Tibial nerve (tissue), 4 donors: ENCODE measurements at places on chromosomes 11 and 22.

DNA sequence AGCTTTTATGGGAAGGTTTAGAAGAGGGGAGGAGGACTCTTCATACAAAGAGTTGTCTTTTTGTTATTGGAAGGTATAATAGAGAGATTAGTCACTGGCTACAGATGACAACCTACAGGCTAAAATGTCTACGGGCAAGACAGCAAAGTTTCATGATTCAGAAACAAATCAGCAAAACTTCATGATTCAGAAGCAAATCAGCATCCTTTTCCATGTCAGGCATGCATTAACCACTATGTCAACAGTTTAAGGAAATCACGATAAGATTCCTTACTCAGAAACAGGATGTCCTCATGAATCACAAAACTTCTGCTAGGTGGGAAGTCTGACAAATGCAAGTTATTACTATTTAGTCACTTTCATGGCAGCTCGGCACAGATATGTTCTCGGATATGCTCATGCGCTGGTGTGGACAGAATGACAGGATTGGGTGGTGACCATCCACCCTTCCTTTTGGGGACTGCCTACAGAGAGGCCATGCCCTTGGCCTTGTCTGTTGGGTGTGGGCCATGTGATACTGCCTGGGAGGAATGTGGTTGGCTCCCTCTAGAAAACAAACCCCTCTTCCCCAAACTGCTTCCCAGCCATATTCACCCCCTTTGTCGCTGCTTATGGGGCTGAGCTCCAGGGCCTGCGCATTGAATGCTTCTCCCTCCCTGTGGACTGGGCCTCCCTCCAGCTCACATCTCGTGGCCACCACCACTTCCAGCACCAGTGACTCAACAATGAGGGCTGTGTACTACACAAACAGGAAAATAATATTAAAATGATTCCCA, 10.1 kb downstream of the C11orf91 start:
- H3K27me3 ChIP-seq = no peaks in the 10 kb centered on the region
- no peaks in the 10 kb centered on the region for H3K36me3 ChIP-seq
- peak; percentile 57 for DNase-seq
- H3K27ac ChIP-seq = peak overlapping the region; percentile 79
- no peak overlapping the region for H3K4me3 ChIP-seq
- peaks cover 29% of the 10 kb centered on the region for H3K4me1 ChIP-seq

- DNase-seq = no peak
- H3K4me1 ChIP-seq = no peaks in the 10 kb centered on the region
- H3K27ac ChIP-seq = no peak overlapping the region
- peaks cover 7% of the 10 kb centered on the region for H3K27me3 ChIP-seq
Observed at GRCh38 chr11:1148752-1149180, 9.0 kb upstream of the MUC5AC start.

DNA sequence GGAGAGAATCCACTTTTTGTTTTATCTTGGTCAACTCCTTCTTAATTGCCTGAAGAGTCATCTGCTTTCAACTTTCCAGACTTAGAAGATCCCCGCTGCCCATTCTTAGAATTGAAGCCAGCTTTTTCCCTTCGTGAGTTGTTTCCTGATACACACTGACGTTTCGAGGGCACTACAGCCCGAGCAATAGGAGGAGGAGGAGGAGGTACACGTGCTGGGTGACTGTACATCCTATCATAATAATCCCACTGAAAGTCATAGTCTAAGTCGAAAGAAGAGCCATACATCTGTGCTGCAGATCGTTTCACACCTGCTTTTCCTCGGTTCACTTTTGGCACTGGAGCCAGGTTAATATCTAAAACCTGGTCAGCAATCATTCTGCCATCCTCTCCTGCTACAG, 606.1 kb downstream of the DLG2 start:
- no peaks in the 10 kb centered on the region for H3K36me3 ChIP-seq
- H3K4me1 ChIP-seq = no peaks in the 10 kb centered on the region
- H3K4me3 ChIP-seq = no peak overlapping the region
- DNase-seq = no peak

DNA sequence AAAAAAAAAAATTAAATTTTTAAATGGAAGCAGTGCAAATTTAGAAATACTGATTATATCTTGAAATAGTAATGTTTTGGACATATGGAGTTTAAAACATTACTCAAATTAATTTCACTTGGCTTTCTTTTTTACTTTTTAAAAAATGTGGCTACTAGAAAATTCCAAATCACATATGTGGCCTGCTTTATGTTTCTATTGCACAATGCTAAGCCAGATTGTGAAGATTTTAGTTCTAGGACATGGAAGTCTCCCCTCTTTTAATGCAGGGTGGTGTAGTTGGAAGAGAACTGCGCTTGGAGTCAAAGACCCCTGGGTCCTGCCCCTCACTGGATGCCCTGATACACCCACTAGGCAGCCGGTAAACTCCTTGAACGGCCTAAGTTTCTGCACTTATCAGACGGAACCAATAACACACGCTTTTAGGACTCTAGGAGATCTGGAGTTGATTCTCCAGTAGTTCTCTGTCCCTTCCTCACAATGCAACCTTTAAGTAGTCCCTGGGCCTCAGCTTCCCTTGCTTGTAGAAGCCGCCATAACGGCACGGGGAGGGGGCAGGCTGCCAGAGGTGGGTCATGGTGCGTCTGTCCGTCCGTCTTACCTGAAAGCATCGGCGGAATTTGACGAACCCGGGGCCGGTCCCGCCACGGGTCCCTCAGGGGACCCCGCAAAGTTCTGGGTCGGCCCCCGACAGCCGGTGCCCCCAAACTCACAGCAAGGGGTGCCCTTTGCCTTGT, 505 bp downstream of the FAM227A start:
- H3K27me3 ChIP-seq = no peaks in the 10 kb centered on the region
- DNase-seq = no peak
- H3K4me1 ChIP-seq = no peaks in the 10 kb centered on the region
- H3K36me3 ChIP-seq = no peaks in the 10 kb centered on the region
- H3K27ac ChIP-seq = peak overlapping the region; percentile 87
- H3K4me3 ChIP-seq = peak overlapping the region; percentile 59

GRCh38 chr11:94678236-94678635, 89.9 kb upstream of the AMOTL1 start:
- H3K27me3 ChIP-seq = no peaks in the 10 kb centered on the region
- no peaks in the 10 kb centered on the region for H3K4me1 ChIP-seq
- no peak overlapping the region for H3K4me3 ChIP-seq
- H3K27ac ChIP-seq = no peak overlapping the region
- H3K36me3 ChIP-seq = no peaks in the 10 kb centered on the region
- DNase-seq = no peak

- peak; percentile 49 for DNase-seq
- H3K27ac ChIP-seq = no peak overlapping the region
- no peaks in the 10 kb centered on the region for H3K36me3 ChIP-seq
- no peaks in the 10 kb centered on the region for H3K4me1 ChIP-seq
Observed at GRCh38 chr11:12079726-12080556, 30.4 kb upstream of the MICAL2 start.

- H3K27ac ChIP-seq = peak overlapping the region; percentile 63
- no peaks in the 10 kb centered on the region for H3K27me3 ChIP-seq
- DNase-seq = no peak
Observed at GRCh38 chr11:76773921-76774361, 9.2 kb upstream of the TSKU start.

DNA sequence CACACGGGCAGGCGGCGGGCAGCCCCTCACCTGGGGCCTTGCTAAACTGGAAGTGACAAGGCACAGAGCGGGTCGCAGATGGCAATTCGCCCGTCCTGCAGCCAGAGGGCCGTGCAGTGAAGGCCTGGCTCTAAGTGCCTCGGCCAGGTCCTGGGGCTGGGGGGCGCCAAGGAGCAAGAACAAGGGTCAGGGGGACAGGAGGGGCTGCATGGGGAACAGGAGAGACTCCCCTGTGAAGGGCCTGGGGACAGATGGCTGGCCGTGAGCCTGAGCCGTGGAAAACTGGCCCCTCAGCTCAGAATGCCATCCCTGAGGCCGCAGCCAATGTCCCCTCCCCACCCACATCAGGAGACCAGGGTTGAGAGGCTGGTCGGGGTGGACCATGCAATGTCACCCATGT, 60.0 kb downstream of the RTL6 start:
- no peak overlapping the region for H3K27ac ChIP-seq
- no peaks in the 10 kb centered on the region for H3K27me3 ChIP-seq
- no peak overlapping the region for H3K4me3 ChIP-seq
- DNase-seq = no peak

DNA sequence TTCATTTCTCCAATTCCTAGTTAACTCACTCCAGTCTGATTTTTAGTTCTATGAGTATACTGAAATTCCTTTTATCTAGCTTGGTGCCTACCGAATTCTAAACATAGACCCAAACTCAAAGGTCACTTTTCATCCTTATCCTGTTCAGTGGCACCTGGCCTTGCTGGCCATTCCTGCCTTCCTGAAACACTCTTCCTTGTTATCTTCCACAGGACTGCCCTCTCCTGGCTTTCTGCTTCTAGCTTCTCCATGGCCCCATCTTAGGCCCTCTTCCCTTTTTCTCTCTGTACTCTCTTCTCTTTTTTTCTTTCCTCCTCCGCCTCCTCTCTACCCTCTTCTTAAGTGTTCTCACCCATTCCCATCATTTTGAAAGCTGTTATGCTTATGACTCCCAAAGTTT, 87.3 kb downstream of the WNT11 start:
- H3K27ac ChIP-seq = no peak overlapping the region
- H3K36me3 ChIP-seq = no peaks in the 10 kb centered on the region
- no peaks in the 10 kb centered on the region for H3K27me3 ChIP-seq
- H3K4me1 ChIP-seq = peaks cover 29% of the 10 kb centered on the region
- no peak for DNase-seq

DNA sequence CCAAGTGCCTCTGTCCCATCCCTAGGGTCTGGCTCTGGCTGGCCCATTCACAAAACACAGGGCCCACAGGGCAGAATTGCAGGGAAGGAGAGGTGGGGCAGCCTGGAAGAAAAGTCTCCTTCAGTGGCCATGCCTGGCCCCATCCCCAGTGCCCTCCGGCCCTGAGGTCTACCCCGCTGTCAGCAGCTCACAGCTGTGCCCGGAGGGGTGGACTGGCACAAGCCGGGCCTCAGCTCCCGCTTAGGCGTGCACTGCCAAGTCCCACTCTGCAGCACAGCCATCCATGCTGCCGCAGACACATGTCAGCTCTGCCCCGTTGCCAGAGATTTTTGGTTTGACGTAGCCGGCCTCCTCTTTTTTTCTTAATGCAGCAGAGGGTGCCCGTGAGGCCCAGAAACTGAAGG, 3.9 kb upstream of the SCN2B start:
- H3K27ac ChIP-seq = peak overlapping the region; percentile 52
- peaks cover 25% of the 10 kb centered on the region for H3K4me1 ChIP-seq

DNA sequence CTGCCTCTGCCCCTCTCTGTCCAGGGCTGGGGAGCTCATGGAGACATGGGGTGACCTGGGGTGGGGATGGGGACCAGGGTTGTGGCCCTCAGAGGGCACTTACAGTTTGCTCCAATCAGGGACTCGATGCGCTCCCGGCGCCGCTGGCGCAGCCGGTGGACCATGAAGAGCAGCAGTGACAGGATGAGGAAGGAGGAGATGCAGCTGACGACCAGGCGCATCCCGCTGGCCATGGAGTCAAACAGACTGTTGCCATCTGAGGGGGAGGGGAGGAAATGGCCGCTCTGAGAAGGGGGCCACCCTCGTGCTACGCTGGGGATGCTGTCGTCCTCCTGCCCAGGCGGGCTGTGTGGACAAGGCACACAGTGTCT, 80.5 kb downstream of the DGCR2 start:
- peaks cover 7% of the 10 kb centered on the region for H3K36me3 ChIP-seq
- no peak overlapping the region for H3K27ac ChIP-seq
- no peak for DNase-seq
- no peaks in the 10 kb centered on the region for H3K4me1 ChIP-seq

DNA sequence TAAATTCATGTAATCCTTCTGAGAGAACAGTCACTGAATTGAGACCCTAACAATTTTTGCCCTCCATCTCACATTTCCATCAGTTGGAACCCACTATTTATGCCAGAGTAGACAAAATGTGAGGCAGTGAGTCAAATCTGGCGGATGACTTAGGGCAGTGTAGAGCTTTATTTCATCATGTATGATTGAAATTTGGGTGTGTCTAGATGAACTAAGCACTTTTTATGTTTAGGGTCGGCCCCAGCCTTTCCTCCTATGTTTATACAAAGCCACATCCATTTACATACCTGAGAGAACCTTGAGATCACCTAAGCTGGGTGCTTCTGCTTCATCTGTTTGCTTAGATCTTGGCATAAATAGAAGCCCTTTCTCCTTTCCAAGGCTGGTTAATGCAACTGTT, 15.0 kb upstream of the MUC15 start:
- no peak overlapping the region for H3K4me3 ChIP-seq
- H3K27ac ChIP-seq = no peak overlapping the region
- no peaks in the 10 kb centered on the region for H3K4me1 ChIP-seq
- no peaks in the 10 kb centered on the region for H3K36me3 ChIP-seq
- DNase-seq = no peak

DNA sequence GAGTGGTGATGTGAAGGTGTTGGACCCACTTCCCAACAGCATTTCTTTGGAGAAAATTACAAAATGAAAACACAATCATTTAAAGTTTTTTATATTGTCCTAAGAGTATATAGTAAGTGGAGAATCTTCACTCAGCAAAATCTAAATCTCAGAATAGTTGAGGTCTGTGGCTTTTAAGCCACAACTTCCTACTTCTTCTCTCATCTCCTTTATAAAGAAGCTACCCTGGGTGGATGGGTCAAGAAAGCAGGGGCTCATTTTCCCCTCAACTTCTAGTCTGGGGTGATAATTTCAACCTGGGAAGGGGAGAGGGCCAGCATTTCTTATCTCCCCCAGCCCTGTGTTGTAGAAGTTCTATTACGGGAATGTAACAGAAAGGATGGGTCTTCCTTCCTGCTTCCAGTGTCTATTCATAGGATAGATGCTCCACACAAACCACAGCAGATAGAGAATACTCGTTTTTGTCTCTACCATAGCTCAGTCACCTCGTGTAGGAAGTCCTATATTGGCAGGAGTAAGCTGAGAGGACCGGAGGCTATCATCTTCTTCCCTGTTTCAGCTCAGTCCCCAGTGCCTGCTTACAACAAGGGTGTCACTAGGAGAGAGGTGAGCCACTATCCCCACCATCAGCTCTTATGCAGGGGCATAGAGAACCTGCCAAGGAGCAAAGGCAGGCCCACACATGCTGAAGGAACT, 341.5 kb downstream of the CASP12 start:
- H3K4me1 ChIP-seq = no peaks in the 10 kb centered on the region
- H3K27me3 ChIP-seq = no peaks in the 10 kb centered on the region
- no peaks in the 10 kb centered on the region for H3K36me3 ChIP-seq
- no peak overlapping the region for H3K27ac ChIP-seq
- no peak for DNase-seq
- no peak overlapping the region for H3K4me3 ChIP-seq

DNA sequence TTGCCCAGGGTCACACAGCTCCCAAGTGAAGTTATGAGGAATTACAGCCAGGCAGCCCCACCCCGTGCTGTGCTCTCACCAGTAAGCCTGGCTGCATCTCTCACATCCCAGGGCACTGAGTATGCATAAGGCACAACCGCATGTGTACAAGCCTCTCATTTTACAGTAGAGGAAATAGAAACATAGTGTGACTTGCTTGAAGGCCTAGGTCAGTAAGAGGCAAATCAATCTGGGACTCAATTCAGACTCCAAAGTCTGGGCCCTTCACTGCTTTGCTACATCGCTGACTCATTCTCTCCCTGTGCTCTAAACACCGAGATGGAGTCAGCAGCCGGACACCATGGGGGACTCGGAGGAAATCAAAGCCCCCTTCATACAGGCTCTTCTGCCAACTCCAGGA, 7.9 kb downstream of the ABTB2 start:
- no peaks in the 10 kb centered on the region for H3K36me3 ChIP-seq
- peaks cover 3% of the 10 kb centered on the region for H3K27me3 ChIP-seq
- no peak for DNase-seq
- no peak overlapping the region for H3K27ac ChIP-seq

GRCh38 chr11:11427140-11427539, 74.1 kb upstream of the CSNK2A3 start:
- no peaks in the 10 kb centered on the region for H3K27me3 ChIP-seq
- H3K36me3 ChIP-seq = no peaks in the 10 kb centered on the region
- H3K4me1 ChIP-seq = peaks cover 18% of the 10 kb centered on the region
- DNase-seq = no peak
